ENCODE measurements at places on chromosomes 2 and 18.

DNA sequence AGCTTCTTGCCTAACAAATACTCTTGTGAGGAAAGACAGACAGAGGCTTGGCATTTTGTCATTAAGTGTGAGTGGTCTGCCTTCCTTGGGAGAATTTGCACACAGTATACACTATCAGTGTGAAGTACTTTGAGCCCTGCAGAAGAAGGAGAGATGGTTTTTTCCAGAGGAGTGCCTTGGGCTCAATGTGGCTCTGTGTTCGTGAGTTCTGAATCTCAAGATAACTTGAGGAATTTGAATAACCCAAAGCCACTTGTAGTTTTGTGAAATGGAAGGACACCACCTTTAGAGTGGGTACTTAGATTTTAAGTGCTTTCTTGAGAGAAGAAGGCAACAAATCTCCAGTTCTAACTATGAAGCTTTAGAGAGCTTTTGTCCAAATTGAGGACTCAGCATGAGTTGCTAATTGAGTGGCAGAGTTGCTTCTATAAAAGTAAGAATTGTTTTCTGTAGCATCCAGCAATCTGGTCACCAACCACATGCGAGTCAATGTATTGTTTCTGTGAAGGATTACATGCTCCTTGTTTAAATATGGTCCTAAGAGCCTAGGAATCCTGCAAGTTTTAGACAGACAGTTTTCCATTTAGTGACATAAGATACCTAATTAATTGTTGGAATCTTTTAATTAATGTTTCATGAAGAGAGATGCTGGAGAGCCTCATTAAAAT, 68.3 kb downstream of the BABAM2 start:
- peak; percentile 42 for DNase-seq

- DNase-seq = peak; percentile 86
Measured at GRCh38 chr2:169705927-169706326, 11.7 kb downstream of the PHOSPHO2 start.

DNA sequence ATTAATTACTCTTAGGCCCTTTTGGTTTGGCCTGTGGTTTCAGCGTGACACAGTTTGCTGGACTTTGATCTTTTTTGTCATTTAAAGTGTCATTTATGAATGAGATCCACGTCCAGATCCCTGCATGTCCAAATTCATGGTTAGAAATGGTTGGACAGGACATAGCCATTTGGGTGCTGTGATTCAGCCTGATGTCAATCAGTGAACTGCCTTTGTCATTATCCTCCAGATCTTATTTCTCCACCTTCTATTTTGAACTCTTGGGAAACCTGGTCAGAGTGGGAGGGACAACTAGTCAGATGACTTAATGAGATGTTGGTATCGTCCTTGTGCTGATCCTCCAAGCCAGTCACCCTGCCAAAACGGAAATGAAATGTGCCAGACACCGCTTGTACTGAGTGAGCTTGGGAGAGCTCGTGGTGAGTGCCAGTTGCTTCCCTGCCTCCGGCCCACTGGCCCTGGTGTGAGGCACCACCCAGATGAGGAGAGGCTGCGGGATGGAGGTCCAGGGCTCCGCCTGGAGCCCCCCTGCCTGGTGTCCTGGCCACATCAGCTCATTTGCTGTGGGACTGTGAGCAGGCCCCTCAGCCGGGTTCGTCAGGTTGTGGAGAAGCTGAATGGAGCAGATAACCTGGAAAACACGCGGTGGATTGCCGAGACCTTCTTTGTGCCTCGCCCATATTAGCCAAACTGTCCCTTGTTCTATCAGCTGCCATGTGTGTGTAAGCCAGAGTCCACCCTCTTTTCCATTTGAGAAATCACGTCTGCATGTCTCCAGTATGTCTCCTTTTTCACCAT, 70.1 kb downstream of the DGKD start:
- no peak for DNase-seq

DNA sequence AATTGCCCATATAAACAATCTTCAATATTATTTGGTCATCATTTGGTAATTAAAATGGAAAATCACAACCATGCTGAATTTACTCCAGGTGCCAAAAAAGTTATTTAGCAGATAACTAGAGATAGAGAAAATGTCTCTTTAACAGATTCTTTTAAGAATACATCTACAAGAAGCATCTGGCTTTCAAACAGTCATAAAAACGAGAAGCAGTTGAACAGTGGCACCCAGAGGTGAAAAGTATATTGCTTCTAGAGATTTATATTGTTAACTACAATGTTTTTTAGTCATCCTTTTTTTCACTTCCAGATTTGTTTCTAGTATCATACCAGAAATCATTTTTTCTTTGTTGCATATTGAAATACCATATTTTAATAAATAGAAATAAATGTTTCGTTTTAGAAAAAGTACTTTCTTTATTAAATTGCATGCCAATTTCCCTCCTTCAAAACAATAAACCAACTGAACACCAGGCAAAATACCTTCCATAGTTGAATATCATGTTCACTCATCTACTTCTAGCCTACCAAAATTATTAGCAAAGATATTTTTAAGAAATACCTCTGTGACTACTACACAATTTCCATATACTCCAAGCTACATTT, 65.4 kb upstream of the HNRNPA3 start:
- peak; percentile 60 for DNase-seq

- peak; percentile 31 for DNase-seq
Measured at GRCh38 chr2:62505109-62505749, 766 bp downstream of the TMEM17 start.

- DNase-seq = no peak
Measured at GRCh38 chr2:206981086-206981674, 41.9 kb downstream of the CPO start.

DNA sequence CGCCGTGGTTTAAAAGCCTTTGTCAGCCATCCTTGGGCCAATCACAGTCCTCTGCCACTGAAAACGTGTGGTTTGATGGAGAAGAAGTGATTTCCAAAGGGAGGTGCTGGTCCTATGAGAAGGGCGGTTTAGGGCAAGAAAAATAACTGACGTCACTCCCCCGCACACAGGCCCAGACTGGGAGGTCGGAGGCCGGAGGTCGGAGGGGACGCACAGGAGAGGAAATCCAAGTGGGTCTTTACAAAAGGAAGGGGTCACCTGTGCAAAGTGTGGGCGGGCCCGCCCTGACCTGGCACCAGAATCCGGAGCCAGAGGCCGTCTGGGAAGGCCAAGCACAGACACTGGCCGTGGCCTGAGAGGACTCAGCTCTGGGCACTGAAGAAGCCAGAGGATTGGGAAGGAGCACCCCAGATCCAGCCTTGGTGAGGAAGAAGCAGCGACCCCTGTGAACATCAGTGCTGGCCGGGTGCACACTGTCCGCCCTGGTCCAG, 18.0 kb upstream of the KCNG2 start:
- DNase-seq = no peak

GRCh38 chr2:214547931-214548330, 137.1 kb downstream of the VWC2L start:
- peak; percentile 37 for DNase-seq

DNA sequence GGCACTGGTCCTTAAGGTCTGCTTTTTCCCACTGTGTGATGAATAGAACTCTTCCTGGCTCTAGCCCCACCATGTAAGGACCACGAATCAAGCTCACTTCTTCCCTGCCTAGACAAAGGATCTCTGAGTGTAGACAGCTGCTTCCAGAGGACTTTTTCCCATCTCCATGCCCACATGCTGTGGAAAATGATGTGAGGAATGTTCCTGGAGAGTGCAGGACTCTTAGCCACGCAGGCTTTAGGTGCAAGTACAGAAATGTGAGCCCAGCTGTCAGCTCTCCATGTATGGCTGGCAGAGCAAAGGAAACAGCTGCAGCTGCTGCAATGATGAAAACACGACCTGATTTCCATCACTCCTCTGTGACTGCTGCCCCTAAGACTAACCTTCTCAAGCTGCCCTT, 35.5 kb downstream of the NXPH2 start:
- DNase-seq = no peak

- no peak for DNase-seq
Measured at GRCh38 chr2:235303499-235304291, 190.1 kb upstream of the AGAP1 start.

DNA sequence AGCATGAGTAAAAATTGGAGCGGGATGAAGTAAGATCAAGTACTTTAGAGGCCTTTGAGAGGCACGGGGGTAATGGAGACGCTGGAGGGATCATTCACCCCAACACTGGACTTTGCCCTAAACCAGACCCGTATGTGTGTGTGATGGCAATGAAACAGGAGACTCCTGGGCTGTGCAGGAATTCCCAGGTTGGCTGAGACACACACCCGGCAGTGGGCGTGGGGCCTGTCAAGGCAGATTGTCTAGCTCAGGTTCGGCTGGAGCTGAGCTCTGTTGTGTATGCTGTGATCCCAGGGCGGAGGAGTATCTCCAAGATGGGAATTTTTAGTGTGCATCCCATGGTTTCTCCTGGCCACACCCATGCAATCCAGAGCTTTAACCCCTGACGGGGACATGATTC, 83.2 kb upstream of the MC2R start:
- no peak for DNase-seq

- DNase-seq = no peak
Measured at GRCh38 chr2:38129481-38129880, 53.5 kb upstream of the CYP1B1 start.

DNA sequence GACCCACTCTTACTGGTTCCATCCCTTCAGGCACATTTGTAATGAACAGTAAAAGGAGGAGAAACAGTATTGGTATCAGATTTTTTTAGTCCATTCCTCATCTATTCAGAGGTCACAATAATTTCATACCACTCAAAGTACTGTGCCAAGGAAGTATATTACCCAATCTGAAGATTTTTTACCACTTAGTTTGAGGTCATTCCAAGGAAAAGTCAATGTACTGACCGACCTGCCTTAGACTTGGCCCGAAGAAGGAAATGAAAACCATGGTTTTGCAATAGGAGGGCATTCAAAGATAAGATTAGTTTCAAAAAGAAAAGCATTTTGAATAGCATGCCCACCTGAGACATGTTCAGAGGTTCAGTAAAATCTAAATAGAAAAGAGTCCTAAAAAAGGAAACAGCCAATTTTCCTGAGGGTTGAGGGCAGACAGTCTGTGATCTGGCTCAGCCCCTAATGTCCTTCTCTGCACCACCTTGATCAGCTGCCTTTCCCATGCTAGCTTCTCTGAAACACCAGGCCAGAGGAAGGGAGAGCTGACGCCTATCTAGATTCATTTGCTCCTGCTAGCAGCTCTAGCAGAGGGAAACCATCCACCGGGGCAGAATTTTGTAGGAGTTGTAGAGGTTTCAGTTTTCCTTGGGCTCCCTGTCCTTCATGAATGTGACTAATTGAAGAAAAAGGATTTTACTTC, 107.3 kb upstream of the FZD5 start:
- no peak for DNase-seq

GRCh38 chr18:40272630-40273231, 1682.3 kb upstream of the PIK3C3 start:
- no peak for DNase-seq

DNA sequence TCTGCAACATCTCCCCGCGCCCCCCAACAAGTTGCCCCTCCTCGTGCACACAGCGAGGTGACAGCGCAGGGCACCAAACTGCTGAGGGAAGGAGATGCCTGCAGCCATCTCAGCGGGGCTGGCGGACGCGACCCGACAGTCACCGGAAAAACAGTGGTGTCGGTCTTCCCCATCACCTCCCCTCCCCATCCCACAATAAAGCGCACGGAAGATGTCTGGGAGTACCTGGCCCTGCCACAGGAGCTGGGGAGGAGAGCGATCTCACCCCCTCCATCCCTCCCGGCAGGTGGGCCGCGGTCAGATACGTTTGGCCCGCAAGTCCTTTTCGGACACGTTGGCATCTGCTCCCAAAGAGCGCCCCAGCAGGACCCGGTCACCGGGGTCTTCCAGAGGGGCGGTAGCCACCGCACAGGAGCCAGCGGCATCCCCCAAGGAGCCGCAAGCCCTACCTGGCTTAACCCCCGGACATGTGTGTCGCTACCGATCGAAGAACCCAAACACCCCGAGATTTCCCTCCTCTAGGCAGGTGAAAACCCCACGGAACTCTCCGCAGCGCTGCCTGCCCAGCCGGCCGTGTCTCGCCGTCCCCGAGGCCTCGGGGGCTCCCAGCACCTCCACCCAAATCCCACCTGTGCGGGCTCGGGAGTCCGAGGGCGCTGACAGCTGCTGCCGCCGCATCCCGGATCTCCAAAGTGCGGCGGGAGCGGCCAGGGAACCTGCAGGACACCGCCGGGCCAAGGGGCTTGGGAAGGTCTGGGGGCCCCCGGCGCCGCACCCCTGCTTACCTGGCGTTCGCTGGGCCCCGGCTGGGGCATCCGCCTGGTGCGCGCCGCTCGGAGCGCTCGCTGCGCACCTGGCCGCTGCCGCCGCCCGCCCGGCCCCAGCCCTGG, 657 bp downstream of the ATP8B1 start:
- no peak for DNase-seq

DNA sequence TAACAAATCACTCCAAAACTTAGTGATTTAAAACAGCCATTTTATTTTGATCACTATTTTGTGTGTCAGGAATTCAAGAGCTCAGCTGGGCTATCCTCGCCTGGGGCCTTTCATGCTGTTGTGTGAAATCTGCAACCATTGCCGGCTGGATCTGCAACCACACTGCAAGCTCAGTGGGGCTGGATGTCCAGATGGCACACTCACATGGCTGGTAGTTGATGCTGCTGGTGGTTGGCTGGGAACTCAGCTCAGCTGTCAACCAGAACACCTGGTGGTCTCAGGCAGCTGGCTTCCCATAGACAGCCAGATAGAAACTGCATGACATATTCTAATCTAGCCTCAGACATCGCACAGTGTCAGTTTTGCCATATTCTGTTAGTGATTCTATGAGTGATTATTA, 30.6 kb upstream of the AP1S3 start:
- DNase-seq = no peak

- no peak for DNase-seq
Measured at GRCh38 chr18:42824178-42824577, 291.3 kb downstream of the RIT2 start.

- no peak for DNase-seq
Measured at GRCh38 chr2:238997684-238998083, 149.8 kb downstream of the TWIST2 start.

- no peak for DNase-seq
Measured at GRCh38 chr2:174945601-174946260, 59.5 kb downstream of the CHN1 start.

DNA sequence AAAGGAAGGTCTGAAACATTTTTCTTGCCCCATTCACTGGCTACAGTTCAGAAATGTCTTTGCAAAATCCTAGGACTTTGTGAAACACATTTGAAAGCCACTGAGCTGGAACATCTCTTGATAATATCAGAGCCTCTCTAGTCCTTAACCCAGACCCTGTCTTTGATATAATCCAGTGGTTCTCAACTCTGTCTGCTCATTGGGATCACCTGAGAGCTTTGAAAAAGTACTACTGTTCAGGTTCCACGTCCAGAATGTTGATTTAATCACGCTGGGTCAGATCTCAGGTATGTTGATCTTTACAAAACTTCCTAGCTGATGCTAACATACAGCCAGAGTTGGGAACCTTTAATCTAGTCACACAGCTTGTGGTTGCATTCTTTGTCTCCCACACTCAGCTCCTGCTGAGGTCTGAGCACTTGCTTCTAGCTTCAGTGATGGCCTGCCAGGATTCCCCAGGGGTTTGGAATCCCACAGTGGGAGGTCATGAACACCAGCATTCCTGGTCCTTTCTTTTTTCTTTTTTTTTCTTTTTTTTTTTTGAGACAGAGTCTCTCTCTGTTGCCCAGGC, 262.7 kb downstream of the SETBP1 start:
- peak; percentile 89 for DNase-seq

GRCh38 chr2:191629001-191629453, 48.9 kb upstream of the NABP1 start:
- DNase-seq = no peak
